M059J (cell line): ENCODE measurements at places on chromosomes 1 and 21. TPM values are rescaled to one million over a fixed set of nuclear protein-coding genes. Genes with fewer than 3 reads are reported as not detected.

The FCRLB gene
- total RNA-seq = 2.7 and 3.2 TPM in 2 replicates

The PRKAA2 gene
- 2.0 and 3.4 TPM in 2 replicates for total RNA-seq

The PLPP3 gene
- total RNA-seq = 16.2 and 17.2 TPM in 2 replicates

The ANKRD35 gene
- total RNA-seq = 0.12 and 0.25 TPM in 2 replicates

The SELP gene
- not detected in 2 replicates for total RNA-seq

The ADAM30 gene
- not detected in 2 replicates for total RNA-seq

The KRTAP23-1 gene
- not detected in 2 replicates for total RNA-seq

The GFI1 gene
- total RNA-seq = 2.0 and 2.3 TPM in 2 replicates

The SMCP gene
- total RNA-seq = not detected in 2 replicates

The HSD3B1 gene
- total RNA-seq = not detected in 2 replicates

The IL12RB2 gene
- 0.30 and 0.62 TPM in 2 replicates for total RNA-seq

The EDARADD gene
- total RNA-seq = 0.05 and 1.2 TPM in 2 replicates

The ETNK2 gene
- total RNA-seq = 33.9 and 36.4 TPM in 2 replicates

The CFHR5 gene
- not detected in 2 replicates for total RNA-seq

The EVA1C gene
- 8.1 and 10.4 TPM in 2 replicates for total RNA-seq

The ZYG11A gene
- total RNA-seq = 0.64 and 1.6 TPM in 2 replicates

The CFHR1 gene
- total RNA-seq = not detected in 2 replicates

The CAMSAP2 gene
- total RNA-seq = 16.1 and 24.3 TPM in 2 replicates

The TCHH gene
- total RNA-seq = not detected in 2 replicates

The SLC6A17 gene
- total RNA-seq = 0.12 and 0.59 TPM in 2 replicates

The RIMKLA gene
- total RNA-seq = not detected in 2 replicates

The MR1 gene
- total RNA-seq = 42.5 and 47.5 TPM in 2 replicates

The CHIA gene
- not detected in 2 replicates for total RNA-seq

The EXTL1 gene
- 0.34 TPM in 1 of 2 replicates, not detected in the other for total RNA-seq

The FAM131C gene
- total RNA-seq = 0.71 and 1.7 TPM in 2 replicates

The TIPRL gene
- total RNA-seq = 41.7 and 65.9 TPM in 2 replicates

The BRINP3 gene
- 0.02 TPM in 1 of 2 replicates, not detected in the other for total RNA-seq

The FMO2 gene
- total RNA-seq = not detected in 2 replicates

The FLG2 gene
- not detected in 2 replicates for total RNA-seq

The SERINC2 gene
- 134 and 164 TPM in 2 replicates for total RNA-seq

The BSND gene
- total RNA-seq = not detected in 2 replicates

The CLDN14 gene
- total RNA-seq = not detected in 2 replicates

The SEMA6C gene
- 0.12 and 0.79 TPM in 2 replicates for total RNA-seq

The LRRC7 gene
- total RNA-seq = 0.37 and 0.49 TPM in 2 replicates

The CD53 gene
- 0.15 and 0.30 TPM in 2 replicates for total RNA-seq

The TRNP1 gene
- 3.9 and 11.6 TPM in 2 replicates for total RNA-seq

The OR2T2 gene
- total RNA-seq = not detected in 2 replicates

The PRAMEF20 gene
- not detected in 2 replicates for total RNA-seq

The CLDN17 gene
- total RNA-seq = not detected in 2 replicates

The TRIM17 gene
- total RNA-seq = not detected in 2 replicates

The KLHDC7A gene
- total RNA-seq = 0.05 TPM in 1 of 2 replicates, not detected in the other

The LCE1F gene
- not detected in 2 replicates for total RNA-seq

The KLHL21 gene
- total RNA-seq = 14.4 and 32.2 TPM in 2 replicates

The RGS18 gene
- not detected in 2 replicates for total RNA-seq

The ASB17 gene
- not detected in 2 replicates for total RNA-seq

The CD52 gene
- not detected in 2 replicates for total RNA-seq

The CRNN gene
- not detected in 2 replicates for total RNA-seq

The SELENON gene
- 35.6 and 62.9 TPM in 2 replicates for total RNA-seq

The NRIP1 gene
- total RNA-seq = 14.1 and 17.2 TPM in 2 replicates

The SLC44A3 gene
- total RNA-seq = 1.4 and 2.8 TPM in 2 replicates

The RNF220 gene
- 56.3 and 72.9 TPM in 2 replicates for total RNA-seq

The SLC9C2 gene
- total RNA-seq = not detected in 2 replicates

The SAMD13 gene
- 0.20 and 2.3 TPM in 2 replicates for total RNA-seq

The DAB1 gene
- total RNA-seq = 0.47 and 1.0 TPM in 2 replicates
